ENCODE measurements at places on chromosomes 6 and 20.

- DNase-seq = no peak
Observed at GRCh38 chr6:116108836-116109235, 8.2 kb downstream of the NT5DC1 start.

- DNase-seq = no peak
Observed at GRCh38 chr6:170053966-170054661, 236.8 kb downstream of the DLL1 start.

- DNase-seq = no peak
Observed at GRCh38 chr6:77474286-77474956, 11.1 kb upstream of the HTR1B start.

- no peak for DNase-seq
Observed at GRCh38 chr6:116468293-116468692, 7.1 kb downstream of the CALHM6 start.

GRCh38 chr6:20929283-20929682 is 395.0 kb downstream of the CDKAL1 start:
- DNase-seq = no peak

- no peak for DNase-seq
Observed at GRCh38 chr6:98358173-98358572, 476.2 kb upstream of the POU3F2 start.

- no peak for DNase-seq
Observed at GRCh38 chr6:169921217-169921616, 169.8 kb downstream of the ERMARD start.

DNA sequence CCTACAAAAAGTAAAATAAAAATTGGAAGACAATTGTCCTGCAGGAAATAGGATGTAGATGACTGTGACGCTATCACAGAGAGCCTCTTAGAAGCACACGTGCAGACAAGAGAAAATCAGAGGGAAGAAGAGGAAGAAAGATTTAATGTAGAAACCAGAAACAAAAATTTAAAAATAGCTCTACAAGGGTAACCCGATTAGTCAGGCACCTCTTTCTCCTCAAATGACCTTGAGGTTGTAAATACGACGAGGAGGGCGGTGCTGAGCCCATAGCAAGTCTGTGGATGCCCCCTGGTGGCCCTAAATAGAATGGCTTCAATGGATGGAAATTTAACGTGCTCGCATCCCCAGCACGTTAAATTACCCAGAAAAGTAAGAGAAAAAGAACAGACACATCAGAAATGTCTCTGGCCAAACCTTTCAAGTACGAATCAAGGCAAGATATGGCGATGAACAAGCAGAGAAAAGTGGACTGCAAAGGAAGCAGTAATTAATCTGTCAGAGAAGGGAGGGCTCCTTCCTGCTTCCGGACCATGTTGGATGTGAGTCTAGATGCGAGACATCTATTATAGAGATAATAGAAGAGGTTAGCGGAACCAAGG is 4.2 kb upstream of the PRPH2 start:
- peak; percentile 79 for DNase-seq

DNA sequence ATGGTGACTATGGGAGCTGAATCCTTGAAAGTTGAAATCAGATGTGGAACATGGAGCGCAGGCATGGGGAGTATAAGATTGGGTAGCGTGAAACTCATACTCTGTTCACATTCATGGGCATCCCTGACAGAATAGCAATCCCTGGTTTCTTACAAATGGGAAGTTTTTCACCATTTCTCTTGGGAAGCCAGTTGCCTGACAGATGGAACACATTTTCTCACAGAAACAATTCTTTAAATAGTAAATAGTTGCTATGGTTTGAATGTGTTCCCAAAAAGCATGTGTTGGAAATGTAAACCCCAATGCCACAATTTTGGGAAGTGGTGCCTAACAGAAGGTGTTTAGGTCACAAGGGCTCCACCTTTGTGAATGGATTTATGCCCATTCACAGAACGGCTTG is 262.8 kb upstream of the HS3ST5 start:
- no peak for DNase-seq

DNA sequence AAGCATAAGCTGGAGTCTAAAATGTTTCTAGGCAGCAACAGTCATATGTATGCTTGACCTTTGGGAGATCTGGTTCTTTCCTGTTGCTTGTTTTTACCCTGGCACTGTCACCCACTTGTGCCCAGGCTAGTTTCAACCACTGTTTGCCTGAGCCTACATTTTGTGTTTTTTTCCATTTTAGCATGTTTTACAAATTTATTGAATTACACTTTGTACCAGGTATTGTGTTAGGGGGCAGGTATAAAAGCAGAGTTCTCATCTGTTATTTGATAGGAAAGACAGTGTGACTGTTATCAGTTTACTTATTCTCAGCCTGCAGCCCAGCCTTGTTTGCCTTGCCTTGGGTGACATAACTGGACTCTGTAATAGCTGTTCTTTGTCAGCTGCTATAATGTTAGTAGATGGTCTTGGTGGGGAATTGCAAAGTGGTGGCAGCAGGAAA is 147.0 kb downstream of the CDKAL1 start:
- no peak for DNase-seq

DNA sequence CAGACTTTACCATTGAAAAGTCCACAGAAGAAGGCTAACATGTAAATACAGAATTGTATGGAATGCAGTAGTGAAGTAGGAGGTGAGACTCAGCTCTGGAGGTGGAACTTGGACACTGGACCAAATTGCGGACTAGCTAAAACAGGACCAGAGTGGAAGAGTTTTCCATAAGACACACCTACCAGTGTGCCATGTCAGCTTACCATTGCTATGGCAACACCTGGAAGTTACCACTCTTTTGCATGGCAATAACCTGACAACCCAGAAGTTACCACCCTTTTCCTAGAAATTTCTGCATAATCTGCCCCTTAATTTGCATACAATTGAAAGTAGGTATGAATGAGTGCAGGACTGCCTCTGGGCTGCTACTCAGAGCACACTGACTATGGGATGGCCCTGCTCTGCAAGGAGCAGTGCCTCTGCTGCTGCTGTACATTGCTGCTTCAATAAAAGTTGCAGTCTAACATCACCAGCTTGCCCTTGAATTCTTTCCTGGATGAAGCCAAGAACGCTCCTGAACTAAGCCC is 569.6 kb upstream of the FLRT3 start:
- DNase-seq = no peak

DNA sequence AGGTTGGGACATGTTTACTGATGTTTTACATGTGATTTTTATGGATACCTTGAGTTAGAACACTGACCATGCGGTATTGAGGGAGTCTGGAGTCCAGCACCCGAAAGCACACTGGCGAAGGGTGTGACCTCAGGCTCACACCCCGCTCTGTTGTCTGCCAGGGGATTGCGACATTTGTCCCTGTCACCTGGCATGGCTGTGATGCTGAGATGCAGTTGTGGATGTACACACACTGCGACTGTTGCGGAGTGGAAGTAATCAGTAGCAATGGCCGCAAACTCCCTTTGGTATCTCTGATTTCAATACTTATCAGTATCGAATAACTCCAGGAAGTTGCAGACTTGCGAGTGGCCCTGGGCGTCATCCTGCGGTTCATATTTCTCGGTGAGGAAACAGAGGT is 43.2 kb downstream of the CDH4 start:
- no peak for DNase-seq

- no peak for DNase-seq
Observed at GRCh38 chr20:35742741-35743523, 872 bp upstream of the RBM39 start.

DNA sequence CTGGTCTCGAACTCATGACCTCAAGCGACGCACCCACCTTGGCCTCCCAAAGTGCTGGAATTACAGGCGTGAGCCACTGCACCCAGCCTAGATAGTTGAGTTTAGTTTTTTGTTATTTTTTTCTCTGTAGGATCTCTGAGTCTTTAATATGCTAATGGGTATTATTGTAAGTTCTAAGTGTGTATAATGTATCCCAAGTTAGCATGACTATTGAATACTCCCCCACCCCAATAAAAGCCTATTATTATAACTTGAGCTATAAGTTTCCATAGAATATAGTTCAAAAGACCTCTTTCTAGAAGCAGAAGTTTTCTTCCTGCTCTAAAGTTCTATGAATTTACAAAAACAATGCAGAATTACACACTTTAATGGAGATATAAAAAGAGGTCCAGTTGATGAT is 210.4 kb upstream of the MARCKS start:
- DNase-seq = no peak

- peak; percentile 7 for DNase-seq
Observed at GRCh38 chr6:40779409-40779808, 192.2 kb upstream of the LRFN2 start.

- DNase-seq = no peak
Observed at GRCh38 chr20:57661746-57662455, 41.7 kb upstream of the ZBP1 start.

DNA sequence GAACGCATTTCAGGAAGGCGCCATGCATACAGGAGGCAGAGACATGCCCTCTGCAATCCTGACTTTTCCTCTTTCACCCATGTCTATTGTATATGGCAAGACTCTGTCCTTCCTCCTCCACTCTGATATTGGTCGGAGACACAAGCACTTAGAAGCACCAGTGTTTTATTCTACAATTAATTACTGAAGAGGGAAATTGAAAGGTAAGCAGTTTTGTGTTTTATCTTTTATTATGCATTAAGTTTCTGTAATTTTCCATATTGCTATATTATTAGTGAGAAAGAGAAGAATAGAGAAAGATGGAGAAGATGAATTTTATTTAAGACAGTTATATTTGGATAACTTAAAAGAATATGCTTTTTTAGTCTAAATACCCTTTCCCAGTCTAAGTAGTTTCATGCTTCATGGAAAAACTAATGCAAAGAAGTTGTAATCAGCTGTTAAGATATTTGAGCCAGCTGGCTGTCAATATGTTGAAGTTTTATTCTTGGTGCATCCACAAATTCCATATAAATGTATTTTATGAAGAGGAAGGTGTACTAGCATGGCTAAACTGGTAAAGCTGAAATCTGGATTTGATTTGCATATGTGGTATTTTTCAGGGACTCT is 13.6 kb downstream of the ARID1B start:
- DNase-seq = no peak

DNA sequence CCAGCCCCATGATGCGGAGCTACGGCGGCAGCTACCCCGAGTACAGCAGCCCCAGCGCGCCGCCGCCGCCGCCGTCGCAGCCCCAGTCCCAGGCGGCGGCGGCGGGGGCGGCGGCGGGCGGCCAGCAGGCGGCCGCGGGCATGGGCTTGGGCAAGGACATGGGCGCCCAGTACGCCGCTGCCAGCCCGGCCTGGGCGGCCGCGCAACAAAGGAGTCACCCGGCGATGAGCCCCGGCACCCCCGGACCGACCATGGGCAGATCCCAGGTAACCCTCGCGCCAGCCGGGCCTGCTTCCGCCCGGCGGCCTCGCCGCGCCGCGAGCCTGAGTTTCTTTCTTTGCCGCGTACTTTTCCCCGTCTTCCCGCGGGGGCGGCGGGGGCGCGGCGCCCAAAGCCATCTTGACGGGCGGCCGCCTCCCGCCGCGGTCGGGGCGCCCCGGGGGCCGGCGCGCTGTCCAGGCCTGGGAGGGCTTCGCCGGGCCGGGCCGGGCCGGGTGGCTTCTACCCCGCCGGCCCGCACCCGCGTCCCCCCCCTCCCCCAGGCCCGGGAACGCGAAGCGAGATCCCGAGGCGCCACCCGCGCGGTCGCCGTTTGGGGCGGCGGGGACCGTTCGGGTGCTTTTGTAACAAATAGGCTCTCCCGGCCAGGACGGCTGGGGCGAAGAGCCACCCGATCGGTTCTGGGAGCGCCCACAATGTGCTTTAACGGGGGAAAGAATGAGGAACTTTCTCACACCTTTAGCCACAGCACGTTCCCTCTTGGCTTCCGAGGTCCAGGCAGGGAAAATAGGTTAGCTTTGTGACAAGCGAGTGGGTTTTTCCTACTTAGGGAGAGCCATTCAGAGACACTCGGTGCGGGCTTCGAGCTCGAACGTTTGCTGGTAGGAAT is 2.3 kb downstream of the ARID1B start:
- no peak for DNase-seq

- DNase-seq = no peak
Observed at GRCh38 chr6:17700421-17701416, 6.0 kb downstream of the NUP153 start.

DNA sequence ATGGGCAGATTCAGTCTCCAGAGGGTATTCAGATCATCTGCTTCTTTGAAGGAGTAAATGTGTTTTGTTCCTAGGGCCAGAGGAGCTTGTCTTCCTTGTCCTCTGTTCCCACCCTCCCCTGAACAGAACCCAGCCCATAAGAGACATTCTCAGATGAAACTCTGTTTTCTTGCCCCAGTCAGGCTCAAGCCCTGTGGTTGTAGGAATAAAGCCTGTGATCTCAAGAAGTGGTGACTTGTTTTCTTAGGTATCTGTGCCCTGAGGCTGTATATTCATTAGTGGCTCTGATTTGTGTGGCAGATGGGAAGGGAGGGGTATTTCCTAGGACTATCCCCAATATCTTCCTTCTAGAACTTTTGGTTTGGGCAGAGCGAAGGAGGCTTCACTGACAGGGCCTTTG is 27.9 kb downstream of the GSS start:
- DNase-seq = no peak

GRCh38 chr6:136123468-136123867 is 126.6 kb downstream of the MTFR2 start:
- DNase-seq = no peak

GRCh38 chr20:19826179-19826914 is 68.3 kb downstream of the RIN2 start:
- no peak for DNase-seq

DNA sequence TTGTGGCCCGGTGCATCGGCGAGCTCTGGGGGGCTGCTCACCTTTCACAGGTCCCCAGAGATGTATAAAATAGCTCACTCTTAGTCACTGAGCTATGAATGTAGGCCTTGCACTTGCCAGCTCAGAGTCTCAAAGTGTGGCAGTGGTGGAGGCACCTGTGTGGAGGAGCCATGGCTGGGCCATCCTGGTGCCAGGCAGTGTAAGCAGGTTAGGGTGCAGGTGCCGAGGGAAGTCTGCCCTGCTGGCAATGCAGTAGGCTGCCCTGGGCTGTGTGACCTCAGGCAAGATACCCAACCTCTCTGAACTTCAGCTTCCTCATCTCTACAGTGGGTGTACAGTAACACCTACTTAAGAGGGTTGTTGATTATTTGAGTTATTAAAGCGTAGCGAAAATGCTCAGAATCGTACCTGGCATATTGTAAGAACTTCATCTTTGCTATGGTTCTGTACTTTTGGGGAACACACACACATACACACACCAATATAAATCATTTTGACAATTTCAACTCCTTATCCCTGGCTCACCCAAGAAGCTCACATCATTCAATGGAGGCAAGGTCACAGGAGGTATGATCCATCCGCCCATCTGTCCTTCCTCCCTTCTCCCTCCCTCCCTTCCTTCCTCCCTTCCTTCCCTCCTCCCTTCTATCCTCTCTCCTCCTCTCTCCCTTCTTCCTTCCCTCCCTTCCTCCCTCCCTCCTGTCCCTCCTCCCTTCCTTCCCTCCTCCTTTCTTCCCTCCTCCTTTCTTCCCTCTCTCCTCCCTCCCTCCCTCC is 66.8 kb upstream of the STX16 start:
- DNase-seq = no peak

Data from HFF-Myc (cell line).